NCI-H1436 (cell line): ENCODE measurements at places on chromosomes 11 and 22.
A peak's percentile ranks its signal among the peaks of the same experiment; 100 is the strongest.

DNA sequence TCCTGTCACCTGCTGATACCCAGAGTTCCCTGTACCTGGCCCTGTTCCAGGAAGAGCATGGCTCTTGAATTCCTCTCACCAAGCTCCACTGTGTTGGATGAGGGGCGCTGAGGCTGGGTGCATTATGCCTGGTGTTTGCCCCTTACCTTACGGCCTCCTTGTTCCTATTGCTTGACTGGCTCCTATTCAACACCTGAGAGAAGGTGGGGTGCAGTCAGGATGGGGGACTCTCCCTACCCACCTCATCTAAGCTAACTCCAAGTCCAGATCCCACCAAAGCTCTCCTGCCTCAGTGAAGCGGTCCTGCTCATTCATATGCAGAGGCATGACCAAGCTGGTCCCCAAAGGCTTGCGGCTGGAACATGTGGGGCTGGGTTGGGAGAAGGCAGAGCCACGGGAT is 35.8 kb upstream of the RIC3 start:
- DNase-seq = no peak

DNA sequence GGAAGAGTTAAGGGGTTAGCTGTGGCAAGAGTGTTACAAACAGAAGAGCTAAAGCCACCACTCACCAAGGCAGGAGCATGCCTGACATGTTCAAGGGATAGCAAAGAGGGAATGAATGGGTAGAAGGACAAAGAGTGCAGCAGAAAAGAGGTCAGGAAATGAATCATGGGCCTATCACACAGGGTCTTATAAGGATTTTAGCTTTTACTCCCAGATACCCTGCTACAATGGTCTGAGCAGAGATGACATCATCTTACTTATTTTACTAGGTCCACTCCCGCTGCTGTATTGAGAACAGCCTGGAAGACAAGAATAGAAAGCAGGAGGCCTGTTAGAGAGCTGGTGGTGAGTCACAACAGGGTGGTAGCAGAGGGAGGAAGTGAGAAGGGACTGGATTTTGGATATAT is 9.8 kb downstream of the TRAF6 start:
- DNase-seq = no peak

DNA sequence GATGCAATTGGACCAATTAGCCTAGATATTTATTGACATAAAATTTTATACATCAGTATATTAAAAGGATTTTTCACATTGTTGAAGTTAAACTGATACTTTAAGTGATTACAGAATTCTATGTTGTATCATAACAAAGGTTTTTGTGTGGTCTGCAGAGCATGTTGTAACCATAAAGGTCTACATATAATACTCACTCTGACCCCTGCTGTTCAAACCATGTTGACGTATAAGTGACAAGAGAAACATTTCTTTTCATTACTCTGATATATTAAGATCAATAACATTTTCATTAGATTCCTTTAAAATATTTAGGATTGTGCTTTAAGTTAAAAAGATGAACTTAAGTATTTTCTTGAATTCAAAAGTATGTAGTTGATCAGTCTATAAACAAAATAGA is 63.9 kb downstream of the GAS2 start:
- no peak for DNase-seq

GRCh38 chr11:16126362-16126761 is 230.0 kb downstream of the SOX6 start:
- peak; percentile 72 for DNase-seq

GRCh38 chr11:46249938-46250744 is 27.3 kb upstream of the CREB3L1 start:
- DNase-seq = no peak

DNA sequence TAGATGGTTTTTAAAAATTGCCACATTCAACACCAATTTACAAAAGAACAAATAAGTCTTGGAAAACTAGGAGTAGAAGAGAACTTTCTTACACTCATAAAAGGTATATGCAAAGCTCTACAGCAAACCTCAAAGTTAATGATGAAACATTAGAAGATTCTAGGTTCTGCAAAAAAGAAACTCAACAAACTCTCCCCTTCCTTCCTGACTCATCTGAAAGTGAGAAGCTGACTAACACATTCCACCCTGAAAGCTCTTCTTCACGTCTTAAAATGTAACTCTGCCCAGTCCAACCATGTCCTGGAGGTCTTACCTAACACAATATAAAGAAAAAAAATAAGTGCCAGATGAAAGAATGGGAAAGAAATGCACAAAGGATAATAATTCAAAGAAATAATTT is 218.9 kb upstream of the ISX start:
- no peak for DNase-seq

GRCh38 chr11:23425381-23425780 is 565.1 kb upstream of the CCDC179 start:
- no peak for DNase-seq

- no peak for DNase-seq
These were observed 814.5 kb downstream of the OPCML start for GRCh38 chr11:132717824-132718223.

DNA sequence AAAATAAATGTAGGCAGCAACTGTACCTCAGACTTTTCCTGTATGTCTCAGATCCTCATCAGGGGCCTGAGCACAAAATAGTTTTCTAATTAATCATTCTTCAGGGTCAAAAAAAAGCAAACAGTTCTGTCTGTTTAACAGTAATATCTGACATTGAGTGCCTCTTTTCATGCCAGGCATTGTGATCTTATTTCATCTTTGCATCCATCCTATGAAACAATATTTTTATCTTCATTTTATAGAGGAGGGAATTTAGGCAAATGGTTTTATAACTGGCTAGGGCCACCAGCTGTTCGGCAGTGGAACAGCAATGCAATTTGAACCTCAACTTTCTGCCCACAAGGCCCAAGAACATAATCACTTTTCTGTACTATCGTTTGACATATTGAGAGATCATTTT is 145.6 kb downstream of the WNT7B start:
- DNase-seq = no peak

- no peak for DNase-seq
These were observed 1508.2 kb downstream of the BRD1 start for GRCh38 chr22:48319321-48320047.

- DNase-seq = no peak
These were observed 56.8 kb upstream of the GRIA4 start for GRCh38 chr11:105553025-105553424.

DNA sequence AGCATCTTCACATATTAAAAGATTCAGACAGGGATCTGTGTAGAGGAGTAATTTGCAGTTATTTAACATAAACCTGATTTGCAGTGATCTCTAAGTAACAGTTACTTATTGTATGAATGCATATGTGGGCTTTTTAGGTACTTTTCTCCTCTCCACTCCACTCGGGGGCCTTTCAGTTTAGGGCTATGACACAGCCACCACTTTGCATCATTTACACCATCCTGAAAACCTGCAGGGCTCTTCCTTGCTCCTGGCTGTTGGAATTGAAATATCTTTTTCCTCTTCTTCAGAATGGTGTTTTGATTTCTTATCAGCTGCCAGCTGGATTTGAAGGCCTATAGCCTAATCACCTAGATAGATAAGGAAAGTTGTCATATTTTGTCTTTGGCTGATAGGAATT is 580.8 kb downstream of the NELL1 start:
- DNase-seq = no peak

GRCh38 chr11:84899134-84899533 is 728.0 kb downstream of the DLG2 start:
- DNase-seq = no peak

DNA sequence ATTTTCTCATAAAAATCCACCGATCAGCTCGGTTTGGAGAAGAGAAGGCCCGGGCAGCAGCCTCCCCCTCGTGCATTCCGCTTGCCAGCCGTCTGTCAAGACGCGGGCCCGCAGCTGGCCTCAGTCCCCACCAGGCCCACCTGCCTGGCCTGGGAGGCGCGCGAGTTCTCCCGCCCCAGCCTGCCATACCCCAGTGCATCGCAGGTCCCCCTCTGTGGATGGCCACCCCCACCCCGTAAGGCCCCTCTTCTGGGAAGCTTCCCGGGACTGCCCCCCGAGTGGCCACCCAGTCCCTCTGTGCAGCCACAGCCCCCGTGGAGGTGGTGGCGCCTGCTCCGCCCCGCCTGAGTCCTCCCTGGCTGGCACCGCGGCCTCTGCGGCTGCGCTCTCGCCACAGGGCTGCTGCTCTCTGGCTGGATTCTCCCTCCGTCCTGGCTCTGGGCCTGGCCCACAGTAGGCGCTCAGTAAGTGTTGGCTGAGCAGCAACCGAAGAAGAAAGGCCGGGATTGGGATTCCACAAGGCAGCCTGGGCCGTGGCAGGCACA is 74.0 kb upstream of the TCF20 start:
- no peak for DNase-seq

- DNase-seq = no peak
These were observed 8.1 kb upstream of the RAB30 start for GRCh38 chr11:83079820-83080219.

DNA sequence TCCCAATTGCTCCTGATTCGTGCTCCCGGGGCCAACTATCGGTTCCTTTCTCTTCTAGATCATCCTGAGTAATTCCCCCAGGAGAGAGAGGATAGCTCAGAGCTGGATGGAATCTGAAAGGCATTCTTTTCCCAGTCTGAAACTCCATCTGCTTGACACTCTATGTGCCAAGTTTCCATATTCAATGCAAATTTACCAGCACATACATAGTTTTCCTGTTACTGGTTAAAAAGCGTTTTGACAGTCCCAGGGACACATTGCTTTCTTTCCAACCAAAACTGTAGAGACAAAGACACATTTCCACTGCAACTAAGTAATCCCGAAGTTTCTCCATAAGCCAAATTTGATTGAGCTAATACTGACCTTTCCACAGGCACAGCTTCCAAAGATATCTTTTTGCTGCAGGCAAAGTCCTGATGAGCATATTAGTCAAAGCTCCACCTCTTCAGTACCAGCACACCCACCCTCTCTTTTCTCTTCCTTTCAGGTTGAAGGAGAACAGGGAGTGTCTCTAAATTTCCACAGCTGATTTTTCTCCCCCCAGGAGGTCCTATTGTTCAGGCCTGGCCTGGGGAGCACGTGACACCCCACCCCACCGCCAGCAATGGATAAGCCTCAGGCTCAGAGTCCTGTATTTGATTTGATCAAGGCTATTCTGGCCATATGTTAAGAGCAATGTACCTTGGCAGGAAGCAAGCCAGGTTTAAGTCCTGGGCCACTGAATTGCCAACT is 9.7 kb upstream of the ANKK1 start:
- no peak for DNase-seq

GRCh38 chr11:124339396-124340141 is 19.6 kb upstream of the OR8D2 start:
- no peak for DNase-seq

DNA sequence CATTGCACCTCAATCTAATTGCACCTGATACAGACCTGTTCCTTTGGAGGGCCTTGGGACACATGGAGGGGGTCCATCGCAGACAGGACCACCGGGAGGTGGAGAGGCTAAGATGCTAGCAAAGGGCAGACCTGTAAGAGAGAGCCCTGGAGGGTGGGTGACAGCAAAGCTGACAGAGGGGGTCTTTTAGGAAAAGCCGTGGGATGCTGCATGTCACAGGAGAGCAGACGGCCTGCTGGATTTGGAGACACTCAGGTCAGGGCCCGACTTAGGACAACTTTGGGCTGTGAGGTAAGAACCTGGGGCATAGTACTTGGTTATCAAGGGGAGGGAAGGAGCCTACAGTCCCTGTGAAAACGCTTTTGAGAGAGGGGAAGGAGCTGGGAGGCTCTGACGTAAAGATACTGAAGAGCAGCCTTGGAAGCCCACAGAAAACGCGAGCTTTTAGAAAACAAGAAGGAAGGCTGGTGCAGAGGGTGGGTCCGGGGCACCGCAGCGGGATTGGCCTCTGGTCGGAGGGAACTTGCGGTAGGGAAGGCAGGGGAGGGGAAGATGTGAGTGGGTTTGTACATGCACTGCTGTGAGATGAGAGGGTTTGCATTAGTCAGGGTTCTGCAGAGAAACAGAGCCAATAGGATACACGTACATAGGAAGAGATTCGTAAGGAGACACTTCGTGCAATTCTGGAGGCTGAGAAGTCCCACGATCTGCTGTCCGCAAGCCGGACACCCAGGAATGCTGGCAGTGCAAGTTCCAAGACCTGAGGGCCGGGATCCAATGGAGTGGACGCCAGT is 868.5 kb downstream of the TBC1D22A start:
- DNase-seq = no peak

- DNase-seq = no peak
These were observed 193.5 kb upstream of the PITPNB start for GRCh38 chr22:28112548-28113043.

- no peak for DNase-seq
These were observed 16.8 kb upstream of the NUP160 start for GRCh38 chr11:47864901-47865300.

GRCh38 chr11:9104580-9104979 is 13.2 kb upstream of the SCUBE2 start:
- no peak for DNase-seq

GRCh38 chr11:2737226-2737590 is 37.4 kb upstream of the KCNQ1OT1 start:
- no peak for DNase-seq

GRCh38 chr22:25375683-25376082 is 156.2 kb downstream of the CRYBB2 start:
- DNase-seq = no peak

DNA sequence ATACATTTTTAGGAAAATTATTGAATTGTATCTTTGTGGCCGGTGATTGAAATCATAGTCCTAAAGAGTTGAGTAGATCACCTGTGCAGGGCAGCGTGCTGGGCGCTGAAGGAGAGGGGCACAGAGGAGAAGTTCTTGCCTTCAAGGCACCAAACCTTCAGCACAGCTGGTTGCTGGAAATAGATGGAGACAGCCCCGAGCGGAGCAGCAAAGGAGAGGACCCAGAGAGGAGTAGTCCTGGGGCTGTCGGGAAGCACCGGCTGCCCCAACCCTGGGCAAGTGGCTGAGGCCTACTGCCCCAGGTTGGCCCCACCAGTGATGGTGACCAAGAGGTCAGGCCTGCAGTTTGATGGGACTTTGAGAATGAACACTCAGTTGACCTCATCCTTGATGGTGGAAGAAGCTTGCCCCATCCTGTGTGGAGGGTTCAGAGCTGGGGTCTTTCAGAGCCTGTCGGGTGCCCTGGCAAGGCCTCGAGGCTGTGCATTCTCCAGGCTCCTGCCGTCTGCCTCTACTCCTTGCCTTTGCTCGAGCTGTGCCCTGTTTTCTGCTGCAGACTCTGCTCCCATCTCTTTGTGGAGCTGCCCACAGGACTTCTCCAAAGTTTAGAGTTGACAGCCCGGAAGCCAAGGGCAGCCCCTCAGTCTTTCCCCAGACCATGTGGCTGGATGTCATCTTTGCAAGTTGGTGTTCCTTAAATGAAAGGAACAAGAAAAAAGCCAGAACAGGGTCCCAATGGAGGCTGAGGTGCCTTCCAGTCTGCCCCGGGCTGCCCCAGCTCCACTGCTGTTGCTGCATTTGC is 285.1 kb downstream of the TBC1D22A start:
- no peak for DNase-seq

GRCh38 chr22:46251816-46252380 is 1.8 kb upstream of the CDPF1 start:
- no peak for DNase-seq

DNA sequence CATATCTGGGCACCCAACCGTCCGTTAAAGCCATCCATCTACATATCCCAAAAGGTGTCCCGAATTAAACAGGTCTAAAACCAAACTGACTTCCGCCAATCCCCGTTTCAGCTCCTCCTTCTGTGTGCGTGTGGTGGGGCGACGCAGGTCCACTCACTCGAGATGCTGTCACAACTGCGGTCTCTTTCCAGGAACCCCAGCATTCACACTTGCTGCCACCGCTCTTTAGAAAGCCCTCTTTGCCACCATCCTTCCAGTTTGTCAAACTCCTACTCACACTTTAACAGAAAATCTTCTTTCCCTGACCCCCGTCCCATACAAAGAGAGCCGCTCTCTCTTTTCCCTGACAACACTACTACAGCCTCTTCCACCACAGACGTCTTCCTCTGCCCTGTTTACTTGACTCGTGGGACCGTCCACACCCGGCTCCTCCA is 467 bp downstream of the ESS2 start:
- DNase-seq = no peak

GRCh38 chr11:132992838-132993631 is 539.3 kb downstream of the OPCML start:
- no peak for DNase-seq
